ENCODE measurements at places on chromosomes 11 and 22. TPM values are rescaled to one million over a fixed set of nuclear protein-coding genes. Genes with fewer than 3 reads are reported as not detected.

GRCh38 chr22:32020117-32020516 lies 22.9 kb upstream of the SLC5A1 start:
- H3K4me1 ChIP-seq: no peaks in the 10 kb centered on the region
- no peak for DNase-seq

- H3K4me1 ChIP-seq: peaks cover 19% of the 10 kb centered on the region
- peak overlapping the region; percentile 34 for H3K27ac ChIP-seq
- no peaks in the 10 kb centered on the region for H3K36me3 ChIP-seq
Measured at GRCh38 chr11:31995525-31996094, 95.3 kb upstream of the RCN1 start.

- H3K4me3 ChIP-seq: peak overlapping the region; percentile 82
- peaks cover 63% of the 10 kb centered on the region for H3K27me3 ChIP-seq
- H3K4me1 ChIP-seq: peaks cover 30% of the 10 kb centered on the region
- no peak overlapping the region for H3K27ac ChIP-seq
- no peak for DNase-seq
- peaks cover 7% of the 10 kb centered on the region for H3K36me3 ChIP-seq
Measured at GRCh38 chr11:34356130-34356529, 1.7 kb downstream of the ABTB2 start.

- peaks cover 6% of the 10 kb centered on the region for H3K4me1 ChIP-seq
- H3K27me3 ChIP-seq: no peaks in the 10 kb centered on the region
- H3K36me3 ChIP-seq: peaks cover 4% of the 10 kb centered on the region
Measured at GRCh38 chr11:68763181-68763721, 11.9 kb upstream of the TESMIN start.

GRCh38 chr22:22865311-22866072 lies 22.1 kb upstream of the IGLL5 start:
- H3K4me1 ChIP-seq: peaks cover 41% of the 10 kb centered on the region
- DNase-seq: no peak
- H3K36me3 ChIP-seq: no peaks in the 10 kb centered on the region
- H3K27ac ChIP-seq: no peak overlapping the region
- no peaks in the 10 kb centered on the region for H3K27me3 ChIP-seq

DNA sequence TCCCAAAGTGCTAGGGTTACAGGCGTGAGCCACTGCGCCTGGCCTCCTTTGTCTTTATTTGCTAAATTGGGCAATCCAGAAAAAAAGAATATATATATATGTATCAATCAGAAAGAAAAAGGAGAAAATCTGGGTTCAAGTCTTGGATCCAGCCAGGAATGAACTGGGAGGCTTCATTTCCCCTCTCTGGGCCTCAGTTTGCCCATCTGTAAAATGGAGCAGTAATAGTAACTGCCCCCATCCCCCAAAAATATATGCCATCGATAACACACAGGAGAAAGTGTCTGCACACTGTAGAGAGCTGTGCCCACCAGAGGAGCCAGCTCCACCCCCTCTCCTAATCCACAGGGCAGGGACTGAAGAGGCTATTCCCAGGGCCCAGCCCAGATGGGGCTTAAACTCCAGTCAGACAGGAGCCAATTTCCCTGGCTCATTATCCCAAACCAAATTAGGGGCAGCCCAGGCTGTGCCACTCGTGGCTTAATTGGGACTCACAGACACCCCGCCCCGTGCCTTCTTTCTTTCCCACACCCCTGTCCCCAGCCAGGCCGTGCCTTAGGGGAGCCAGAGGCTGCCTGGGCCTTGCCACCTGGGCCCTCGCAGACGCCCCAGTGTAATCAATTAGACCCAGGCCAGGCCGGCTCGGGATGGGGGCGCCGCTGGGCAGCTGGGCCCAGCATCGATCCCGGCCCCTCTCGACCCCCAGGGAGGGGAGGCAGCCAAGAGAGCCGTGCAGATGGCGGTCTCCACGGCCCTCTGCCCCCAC lies 171.5 kb downstream of the MN1 start:
- H3K36me3 ChIP-seq: no peaks in the 10 kb centered on the region
- peaks cover 6% of the 10 kb centered on the region for H3K27me3 ChIP-seq
- H3K4me1 ChIP-seq: no peaks in the 10 kb centered on the region
- no peak overlapping the region for H3K27ac ChIP-seq

DNA sequence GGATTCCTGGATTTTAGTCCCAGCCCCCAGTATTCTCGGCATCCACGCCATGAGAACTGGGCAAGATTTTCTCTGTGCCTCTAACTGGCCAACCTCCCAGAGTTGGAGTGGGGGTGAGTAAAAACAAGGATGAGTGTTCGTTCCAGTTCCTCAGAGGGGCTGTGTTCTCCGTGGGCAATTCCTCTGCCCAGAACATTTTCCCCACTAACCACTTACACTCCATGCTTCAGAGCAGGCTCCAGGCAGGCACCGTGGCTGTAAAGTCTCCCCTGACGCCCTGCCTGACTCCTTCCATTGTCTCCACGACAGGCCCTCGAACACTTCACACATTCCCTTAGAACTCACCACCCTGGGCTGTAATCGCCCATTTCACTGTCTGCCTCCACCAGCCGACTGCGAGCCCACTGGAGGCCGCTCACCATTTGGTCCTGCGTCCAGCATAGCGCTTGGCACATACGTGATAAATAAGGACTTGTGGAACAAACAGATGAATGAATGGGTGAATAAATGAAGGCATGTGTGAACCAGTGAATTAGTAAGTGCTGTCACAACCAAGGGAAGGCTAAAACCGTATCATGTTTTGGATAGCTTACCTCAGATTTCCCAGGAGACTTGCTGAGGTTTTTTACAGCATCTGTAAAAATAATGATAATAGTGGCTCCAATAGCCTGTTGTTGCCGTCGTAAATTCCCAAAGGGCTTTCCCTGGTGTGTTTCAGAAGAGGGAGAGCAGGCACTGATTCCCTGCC lies 6.1 kb downstream of the APLNR start:
- no peak overlapping the region for H3K4me3 ChIP-seq
- H3K4me1 ChIP-seq: peaks cover 7% of the 10 kb centered on the region
- peaks cover 71% of the 10 kb centered on the region for H3K27me3 ChIP-seq

DNA sequence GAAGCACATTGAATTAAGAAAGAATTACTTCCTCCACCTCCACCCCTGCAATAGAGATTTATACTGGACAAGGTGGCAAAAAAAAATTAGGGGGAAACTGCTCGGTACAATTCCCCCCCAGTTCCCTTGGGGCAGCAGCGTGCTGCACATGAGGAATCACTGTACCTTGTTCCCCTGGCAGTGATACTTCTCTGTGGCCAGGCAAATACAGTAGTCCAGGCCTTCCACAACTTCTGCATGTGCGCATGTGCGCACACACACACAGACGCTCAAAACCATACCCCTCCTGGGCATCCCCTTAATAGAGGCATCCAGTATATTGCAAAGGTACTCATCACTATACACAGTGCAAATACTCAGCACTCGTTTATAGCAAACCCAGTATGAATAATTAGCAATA lies 68.9 kb downstream of the ARFGAP2 start:
- no peaks in the 10 kb centered on the region for H3K27me3 ChIP-seq
- no peaks in the 10 kb centered on the region for H3K36me3 ChIP-seq
- H3K4me1 ChIP-seq: peaks cover 13% of the 10 kb centered on the region
- DNase-seq: no peak
- no peak overlapping the region for H3K27ac ChIP-seq

- H3K36me3 ChIP-seq: peaks cover 4% of the 10 kb centered on the region
- H3K4me1 ChIP-seq: no peaks in the 10 kb centered on the region
- no peak overlapping the region for H3K4me3 ChIP-seq
- DNase-seq: no peak
Measured at GRCh38 chr11:123616505-123617198, 37.8 kb downstream of the SCN3B start.

GRCh38 chr22:22812031-22812905 lies 75.3 kb upstream of the IGLL5 start:
- no peaks in the 10 kb centered on the region for H3K36me3 ChIP-seq
- DNase-seq: no peak
- no peak overlapping the region for H3K27ac ChIP-seq
- H3K27me3 ChIP-seq: no peaks in the 10 kb centered on the region
- no peak overlapping the region for H3K4me3 ChIP-seq

DNA sequence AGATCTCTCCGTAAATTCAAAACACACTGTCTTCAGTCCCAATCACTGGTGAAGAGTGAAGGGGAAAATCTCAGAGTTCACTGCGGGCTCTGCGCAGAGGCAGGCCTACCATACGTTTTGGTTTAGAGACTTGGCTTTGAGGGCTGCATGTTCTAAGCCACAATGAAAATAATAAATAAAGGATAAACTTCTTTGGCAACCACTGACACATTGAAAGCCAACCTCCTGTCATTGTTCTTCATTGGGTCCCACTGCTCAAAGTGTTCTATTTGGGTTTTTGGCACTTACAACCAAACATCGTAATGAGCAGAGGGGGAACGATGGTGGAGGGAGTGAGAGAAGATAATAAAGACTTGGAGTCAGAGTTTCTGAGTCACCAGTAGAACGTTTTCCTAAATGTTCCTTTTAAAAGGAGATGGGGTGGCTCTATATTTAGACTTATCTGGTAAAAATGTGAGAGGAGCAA lies 472.9 kb downstream of the SOX6 start:
- DNase-seq: no peak
- H3K4me3 ChIP-seq: no peak overlapping the region
- H3K27ac ChIP-seq: no peak overlapping the region
- no peaks in the 10 kb centered on the region for H3K4me1 ChIP-seq
- no peaks in the 10 kb centered on the region for H3K36me3 ChIP-seq

DNA sequence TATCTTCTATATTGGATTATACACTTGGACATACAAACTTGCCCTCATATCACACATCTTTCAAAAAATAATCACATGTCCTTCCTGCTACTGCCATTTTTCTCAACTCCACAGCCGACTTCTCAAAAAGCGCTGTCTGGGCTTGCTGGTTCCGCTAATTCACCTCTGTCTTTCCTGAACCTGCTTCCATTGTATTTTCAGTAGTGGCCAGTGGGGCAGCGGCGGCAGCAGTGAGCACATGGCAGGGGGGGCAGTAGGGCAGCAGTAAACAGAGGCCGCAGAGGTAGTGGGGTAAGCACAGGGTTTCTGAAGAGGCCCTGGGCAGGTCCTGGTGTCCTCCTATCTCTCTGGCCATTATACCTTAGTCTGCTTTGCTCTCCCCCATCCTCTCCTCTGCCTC lies 126.3 kb downstream of the RRAS2 start:
- no peak overlapping the region for H3K4me3 ChIP-seq
- H3K27me3 ChIP-seq: peaks cover 28% of the 10 kb centered on the region
- peaks cover 3% of the 10 kb centered on the region for H3K4me1 ChIP-seq
- no peaks in the 10 kb centered on the region for H3K36me3 ChIP-seq

DNA sequence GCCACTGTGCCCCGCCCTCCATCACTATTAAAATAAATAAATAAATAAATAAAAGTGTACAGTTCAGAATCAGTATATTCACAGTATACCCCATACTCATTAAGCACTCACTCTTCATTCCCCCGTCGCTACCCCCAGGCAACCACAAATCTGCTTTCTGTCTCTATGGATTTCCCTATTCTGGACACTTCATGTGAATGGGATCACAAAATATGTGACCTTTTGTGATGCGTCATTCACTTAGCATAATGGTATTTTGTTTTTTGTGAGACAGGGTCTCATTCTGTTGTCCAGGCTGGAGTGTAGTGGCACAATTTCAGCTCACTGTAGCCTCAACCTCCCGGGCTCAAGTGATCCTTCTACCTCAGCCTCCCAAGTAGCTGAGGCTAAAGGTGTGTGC lies 52.8 kb downstream of the RBX1 start:
- H3K4me3 ChIP-seq: no peak overlapping the region
- H3K27me3 ChIP-seq: peaks cover 5% of the 10 kb centered on the region
- no peak overlapping the region for H3K27ac ChIP-seq
- no peaks in the 10 kb centered on the region for H3K4me1 ChIP-seq

GRCh38 chr22:21917181-21917958 lies 35.3 kb downstream of the PPM1F start:
- H3K27ac ChIP-seq: no peak overlapping the region
- no peaks in the 10 kb centered on the region for H3K27me3 ChIP-seq
- DNase-seq: no peak
- no peak overlapping the region for H3K4me3 ChIP-seq
- H3K4me1 ChIP-seq: no peaks in the 10 kb centered on the region

DNA sequence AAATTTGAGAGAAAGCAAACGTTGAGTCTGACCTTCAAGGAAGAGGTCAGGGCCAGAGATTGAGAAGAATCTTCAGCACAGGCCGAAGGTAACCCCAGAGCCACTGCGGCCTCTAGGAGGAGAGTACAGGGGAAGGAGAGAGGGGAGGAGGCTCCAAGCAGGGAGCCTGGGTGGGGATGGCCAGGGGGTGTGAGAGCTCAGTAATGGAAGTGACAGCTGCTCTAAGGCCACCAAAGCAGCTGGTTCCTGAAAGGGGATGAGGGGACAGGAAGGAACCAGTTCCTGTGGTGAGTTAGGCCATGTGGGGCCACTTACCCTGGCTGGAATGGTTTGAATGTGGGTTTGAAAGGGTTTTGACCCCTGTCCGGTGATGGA lies 46.1 kb downstream of the PISD start:
- peaks cover 7% of the 10 kb centered on the region for H3K36me3 ChIP-seq
- no peaks in the 10 kb centered on the region for H3K27me3 ChIP-seq
- DNase-seq: peak; percentile 40

MRGPRF gene
- total RNA-seq: not detected
